ENCODE measurements at places on chromosomes 7 and 10. TPM values are rescaled to one million over a fixed set of nuclear protein-coding genes. Genes with fewer than 3 reads are reported as not detected.

- no peak for DNase-seq
Measured at GRCh38 chr10:104142081-104142480, 20.1 kb downstream of the SFR1 start.

- no peak for DNase-seq
Measured at GRCh38 chr10:61634746-61635145, 28.0 kb upstream of the CABCOCO1 start.

DNA sequence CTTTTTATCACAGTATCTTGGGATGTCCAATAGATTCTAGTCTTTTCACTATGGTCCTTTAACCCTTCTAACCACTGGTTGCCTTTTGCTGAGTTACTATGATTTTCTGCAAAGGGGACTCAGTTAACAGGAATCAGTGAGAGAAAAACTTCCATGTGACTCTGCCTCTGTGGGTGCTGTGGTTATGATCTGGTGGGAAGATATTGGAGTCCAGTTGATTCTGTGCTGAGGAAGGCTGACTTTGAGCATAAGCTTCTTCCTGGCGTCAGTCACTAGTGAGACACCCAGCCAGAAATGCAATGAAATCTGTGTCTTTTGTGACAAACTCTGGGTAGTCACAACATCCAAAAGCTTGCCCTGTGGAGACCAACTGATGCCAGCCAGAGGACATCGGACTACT is 648.0 kb downstream of the SUGCT start:
- no peak for DNase-seq

GRCh38 chr10:61385231-61386001 is 67.8 kb downstream of the TMEM26 start:
- DNase-seq: no peak

Gene CALML3
- total RNA-seq: not detected

Gene TSPAN15
- total RNA-seq: 51.0 TPM

Gene PRKG1
- total RNA-seq: not detected

Data from Caki2 (cell line).